ENCODE measurements at places on chromosomes 5 and 9.

GRCh38 chr5:56025151-56025885 lies 30.6 kb upstream of the IL6ST start:
- no peak for DNase-seq

GRCh38 chr9:106717686-106718085 lies 145.3 kb upstream of the ZNF462 start:
- no peak for DNase-seq

DNA sequence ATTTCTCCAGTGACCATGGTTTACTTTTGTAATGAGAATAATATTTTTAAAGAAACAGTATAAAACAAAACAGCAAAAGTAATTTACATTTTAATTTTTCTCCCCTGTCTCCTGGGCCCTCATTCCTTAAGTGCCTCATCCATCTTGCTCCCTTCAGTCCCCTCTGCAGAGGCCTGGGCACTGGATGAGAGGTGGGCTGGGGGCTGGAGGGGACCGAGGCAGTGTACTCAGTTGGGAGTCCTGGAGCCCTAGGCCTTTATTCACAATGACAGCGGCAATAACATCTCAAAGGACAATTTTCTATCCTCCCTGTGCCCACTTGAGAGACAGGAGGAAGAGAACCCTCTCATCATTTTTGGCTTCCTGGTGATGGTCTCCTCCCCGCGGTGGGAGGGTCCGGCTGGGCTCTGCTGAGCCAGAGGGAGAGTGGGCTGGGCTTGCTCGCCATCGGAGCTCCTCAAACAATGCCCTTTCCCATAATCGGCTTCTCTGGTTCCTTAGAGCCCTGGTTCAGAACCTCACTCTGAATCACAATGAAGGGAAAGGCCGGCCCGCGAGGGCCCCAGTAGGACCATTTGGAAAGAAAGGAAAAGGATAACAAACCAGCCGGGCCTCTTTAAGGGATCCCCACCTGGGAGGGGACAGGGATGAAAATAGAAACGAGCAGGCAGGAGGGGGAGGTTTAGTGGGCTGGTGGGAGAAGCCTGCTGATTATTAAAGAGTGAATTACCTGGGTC lies 9.7 kb upstream of the SMIM32 start:
- DNase-seq: no peak

DNA sequence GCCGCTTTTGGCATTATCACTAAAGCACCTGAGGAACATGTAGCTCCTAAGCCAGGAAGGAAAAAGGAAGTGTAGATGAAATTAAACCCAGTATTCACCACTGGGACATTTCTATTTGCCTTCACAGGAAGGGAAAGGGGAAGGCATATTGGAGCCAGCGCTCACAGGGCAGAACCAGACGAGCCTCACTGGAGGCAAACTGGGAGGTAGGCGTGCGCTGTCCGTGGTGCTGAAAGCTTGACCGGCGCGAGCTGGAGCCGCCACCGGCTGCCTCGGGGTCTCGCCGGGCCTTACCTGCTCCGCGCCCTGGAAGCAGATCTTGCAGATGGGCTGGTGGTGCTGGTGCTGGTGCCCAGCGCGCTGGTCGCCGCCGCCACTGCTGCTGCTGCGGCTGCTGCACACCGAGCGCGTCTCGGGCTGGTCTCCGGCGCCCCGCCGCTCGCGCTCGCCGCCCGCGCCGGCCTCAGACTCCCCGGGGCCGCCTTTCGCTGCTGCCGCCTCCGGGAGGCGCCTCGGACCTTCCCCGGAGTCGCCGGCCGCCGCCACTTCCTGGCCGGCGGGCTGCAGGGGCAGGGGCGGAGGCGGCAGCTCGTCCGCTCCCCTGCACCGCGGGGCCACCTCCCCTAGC lies 732 bp downstream of the MARCHF11 start:
- peak; percentile 36 for DNase-seq

- DNase-seq: no peak
Measured at GRCh38 chr5:180468732-180469585, 25.2 kb upstream of the CNOT6 start.

- no peak for DNase-seq
Measured at GRCh38 chr9:1709347-1709746, 305.8 kb upstream of the SMARCA2 start.

GRCh38 chr9:134720796-134721195 lies 79.2 kb downstream of the COL5A1 start:
- DNase-seq: no peak

- no peak for DNase-seq
Measured at GRCh38 chr5:142614054-142614453, 71.8 kb downstream of the FGF1 start.

Data from omental fat pad (tissue), 4 donors.